NCI-H1417 treated with DMSO at 0.1 percent for 48 hours (cell line): ENCODE measurements at places on chromosomes 4 and X.

DNA sequence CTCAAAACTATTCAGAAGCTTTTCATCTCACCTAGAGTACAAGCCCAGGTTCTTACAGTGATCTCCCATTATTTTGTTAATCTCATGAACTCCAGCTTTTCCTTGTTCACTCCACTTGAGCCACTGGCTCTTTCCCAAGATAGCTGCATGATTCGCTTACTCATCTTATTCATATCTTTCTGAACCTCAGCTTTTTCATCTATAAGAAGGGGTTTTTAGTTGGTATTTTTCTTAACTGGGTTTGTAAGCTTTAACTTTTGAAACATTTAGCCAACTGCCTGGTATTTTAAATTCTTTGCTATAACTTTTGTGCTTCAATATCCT, 24.0 kb downstream of the GIMD1 start:
- DNase-seq = no peak

GRCh38 chrX:153470411-153471363, at the start of gene HAUS7:
Gene HAUS7, minus strand, starts transcription at chrX:153470576. Its CDS starts 19 bp downstream, at chrX:153470557.
- DNase-seq = peak; percentile 74

DNA sequence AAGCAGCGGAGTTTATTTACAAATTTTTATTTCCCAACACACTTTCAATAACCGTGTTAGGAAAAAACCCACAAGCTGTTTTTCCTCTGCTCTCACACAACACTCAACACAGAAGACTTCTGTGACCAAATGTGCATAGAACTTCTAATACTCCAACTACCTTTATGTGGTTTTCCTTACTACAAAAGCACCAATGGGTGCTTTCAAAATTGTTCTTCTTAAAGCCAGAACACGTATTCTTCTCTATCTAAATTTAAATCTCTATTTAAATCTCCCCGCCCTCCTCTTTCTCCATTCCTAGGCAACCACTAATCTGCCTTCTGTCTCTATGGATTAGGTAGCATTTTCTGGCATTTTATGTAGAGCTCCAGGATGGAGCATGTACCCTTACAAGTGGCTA, 90.0 kb downstream of the SHROOM2 start:
- DNase-seq = no peak

DNA sequence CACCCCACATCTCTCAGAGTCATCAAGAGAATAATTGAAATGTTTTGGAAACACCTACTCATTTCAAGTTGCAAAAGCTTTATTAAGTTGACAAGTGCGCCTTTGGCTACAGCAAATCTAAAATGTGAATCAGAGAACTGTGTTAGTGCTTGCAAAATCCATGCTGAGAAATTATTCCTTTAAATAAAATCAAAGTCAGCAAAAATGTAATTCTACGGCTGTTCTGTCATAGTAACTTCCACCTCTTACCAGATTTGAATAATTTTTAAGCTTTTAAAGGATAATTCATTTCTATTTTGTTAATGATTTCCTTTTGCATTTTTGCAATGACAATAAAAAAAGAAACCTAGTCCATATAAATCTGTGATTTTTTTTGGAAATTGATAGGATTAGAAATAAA, 1779.1 kb downstream of the STIM2 start:
- DNase-seq = no peak

DNA sequence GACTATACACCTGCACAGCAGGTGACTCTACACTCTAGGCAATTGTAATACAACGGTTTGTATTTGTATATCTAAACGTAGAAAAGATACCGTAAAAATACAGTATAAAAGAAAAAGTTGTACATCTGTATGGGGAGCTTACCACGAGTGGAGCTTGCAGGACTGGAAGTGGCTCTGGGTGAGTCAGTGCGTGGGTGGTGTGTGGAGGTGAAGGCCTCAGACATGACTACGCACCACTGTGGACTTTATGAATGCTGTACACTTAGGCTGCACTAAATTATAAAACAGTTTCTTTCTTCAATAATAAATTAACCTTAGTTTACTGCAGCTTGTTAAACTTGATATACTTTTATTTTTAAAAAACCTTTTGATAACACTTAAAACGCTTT, 85.0 kb upstream of the FAT1 start:
- DNase-seq = no peak

DNA sequence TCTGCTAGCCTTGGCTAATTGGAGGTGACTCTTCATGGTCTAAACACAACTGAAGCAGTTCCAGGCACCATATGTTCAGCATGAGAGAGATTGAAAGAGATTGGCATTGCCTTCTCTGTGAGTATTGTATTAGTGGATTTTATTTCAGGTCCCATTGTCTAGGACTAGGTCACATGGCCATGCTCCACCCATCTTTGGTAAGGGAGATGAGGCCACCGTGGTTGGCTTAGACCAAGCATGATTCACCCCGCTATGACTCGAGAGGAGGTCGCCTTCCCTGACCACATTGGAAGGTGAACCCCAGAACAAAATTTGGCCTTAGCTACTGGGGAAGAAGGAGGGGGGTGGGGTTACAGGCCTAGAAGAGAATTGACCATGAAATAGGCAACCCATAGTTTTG, 109.9 kb upstream of the BCOR start:
- no peak for DNase-seq

- no peak for DNase-seq
These were observed 102.7 kb downstream of the CNKSR2 start for GRCh38 chrX:21476909-21477308.

GRCh38 chrX:27086237-27086636, 376.9 kb downstream of the PPP4R3C start:
- DNase-seq = no peak

DNA sequence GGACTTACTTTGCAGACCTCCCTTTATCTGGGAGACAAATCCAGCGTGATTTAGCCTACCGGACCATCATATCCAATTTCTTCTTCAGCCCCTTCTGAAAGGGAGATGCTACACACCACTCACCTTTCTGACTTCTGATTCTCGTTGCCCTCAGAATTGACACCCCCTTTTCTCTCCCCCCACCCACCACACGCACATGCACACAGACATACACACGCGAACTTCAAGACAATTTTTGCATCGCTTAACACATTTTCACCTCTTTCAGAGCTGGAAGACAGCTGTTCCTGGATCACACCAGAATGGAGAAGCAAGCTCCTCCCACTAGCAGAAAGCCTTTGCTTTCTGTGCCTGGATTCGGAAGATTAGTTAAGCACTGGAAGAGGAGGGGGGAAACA, 1.0 kb upstream of the SNCA start:
- DNase-seq = no peak

- no peak for DNase-seq
These were observed 98.4 kb downstream of the STIM2 start for GRCh38 chr4:26958925-26959653.

- DNase-seq = no peak
These were observed 172.3 kb upstream of the RPS6KA3 start for GRCh38 chrX:20438871-20439526.

GRCh38 chr4:39169426-39169825, 12.9 kb upstream of the WDR19 start:
- DNase-seq = no peak

DNA sequence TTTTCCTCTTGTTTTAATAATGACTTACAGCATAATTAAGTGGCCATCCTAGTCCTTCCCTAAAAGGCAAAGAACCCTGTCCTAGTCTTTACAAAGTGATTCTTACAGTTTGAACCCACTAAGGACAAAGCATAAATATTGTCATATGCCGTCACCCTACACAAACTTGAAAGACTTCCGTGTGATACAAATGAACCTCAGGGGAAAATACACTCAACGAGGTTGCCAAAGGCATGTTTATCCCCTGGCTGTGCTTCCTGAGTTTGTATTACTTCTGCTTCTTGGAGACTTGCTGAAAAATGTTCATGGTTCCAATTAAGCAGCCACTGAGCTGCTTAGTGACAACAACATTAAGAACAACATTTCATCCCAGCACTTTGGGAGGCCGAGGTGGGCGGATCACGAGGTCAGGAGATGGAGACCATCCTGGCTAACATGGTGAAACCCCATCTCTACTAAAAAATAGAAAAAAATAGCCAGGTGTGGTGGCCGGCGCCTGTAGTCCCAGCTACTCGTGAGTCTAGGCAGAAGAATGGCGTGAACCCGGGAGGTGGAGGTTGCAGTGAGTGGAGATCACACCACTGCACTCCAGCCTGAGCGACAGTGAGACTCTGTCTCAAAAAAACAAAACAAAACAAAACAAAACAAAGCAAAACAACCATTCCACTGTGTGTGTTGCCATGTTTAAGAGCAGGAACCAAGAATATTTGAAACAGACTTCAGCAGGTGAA, 16.2 kb downstream of the RASSF6 start:
- DNase-seq = no peak

- no peak for DNase-seq
These were observed 223.1 kb upstream of the FAT1 start for GRCh38 chr4:186946682-186947294.

GRCh38 chr4:37430718-37431416, 186.3 kb downstream of the NWD2 start:
- DNase-seq = no peak

DNA sequence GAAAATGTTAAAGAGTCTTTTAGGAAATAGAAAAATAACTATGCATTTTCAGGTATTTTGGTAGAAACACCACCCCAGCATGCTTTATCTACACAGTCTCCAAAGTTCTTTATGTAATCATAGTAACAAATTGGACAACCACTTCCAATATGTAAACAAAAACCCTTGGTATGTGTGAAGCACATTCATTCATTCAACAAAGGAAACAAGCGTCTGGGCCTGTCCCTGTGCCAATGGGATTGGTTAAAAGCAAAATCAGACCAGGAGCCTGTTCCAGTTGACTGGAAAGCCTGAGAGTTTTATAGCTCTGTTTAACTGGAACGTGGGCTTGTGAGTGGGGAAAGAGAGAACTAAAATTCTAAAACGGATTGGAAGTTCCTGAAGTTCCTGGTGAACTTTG, 41.3 kb upstream of the TENM3 start:
- no peak for DNase-seq

GRCh38 chr4:140312100-140312499, 61.3 kb upstream of the SCOC start:
- DNase-seq = no peak

GRCh38 chrX:44261286-44261685, 82.2 kb downstream of the EFHC2 start:
- DNase-seq = no peak

DNA sequence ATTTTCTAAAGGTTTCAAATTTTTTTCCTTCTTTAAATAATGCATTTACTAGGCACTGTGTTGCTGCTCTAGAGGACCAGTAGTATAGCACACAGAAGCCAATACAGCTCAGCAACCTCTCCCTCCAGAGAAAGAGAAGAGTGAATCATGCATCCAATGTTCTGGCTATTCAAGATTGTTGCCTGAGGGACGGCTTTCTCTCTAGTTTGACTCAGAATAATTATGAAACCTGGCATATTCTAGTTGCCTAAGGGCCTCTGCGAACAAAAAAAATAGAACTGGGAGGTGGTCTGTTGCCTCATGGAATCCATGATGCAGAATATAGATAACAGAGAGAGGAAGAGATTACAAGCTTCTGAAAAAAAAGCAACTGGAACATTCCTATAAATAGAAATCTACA, 1233.3 kb upstream of the PABPC4L start:
- DNase-seq = no peak

- DNase-seq = no peak
These were observed 7.9 kb upstream of the GNRHR start for GRCh38 chr4:67762086-67762485.

DNA sequence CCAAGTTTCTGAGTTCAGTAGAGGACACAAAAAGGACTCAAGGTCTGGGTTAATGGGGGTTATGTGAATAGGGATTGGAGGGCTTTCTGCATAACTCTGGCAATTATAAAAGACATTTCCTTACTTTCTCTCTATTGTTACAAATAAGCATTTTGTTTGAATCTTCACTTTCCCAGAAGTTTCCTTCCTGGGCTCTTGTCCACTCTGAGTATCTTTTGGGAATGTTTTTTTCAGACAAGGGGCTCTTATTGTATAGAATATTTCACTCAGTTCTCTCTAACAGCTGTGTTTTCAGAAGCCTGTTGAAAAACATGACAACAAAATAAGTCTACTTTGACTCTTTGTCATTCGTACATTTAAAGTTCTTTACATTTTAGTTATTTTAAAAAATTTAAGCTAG, 57.6 kb upstream of the MAP9 start:
- no peak for DNase-seq

GRCh38 chrX:103537871-103538387, 18.6 kb upstream of the RAB40A start:
- no peak for DNase-seq

DNA sequence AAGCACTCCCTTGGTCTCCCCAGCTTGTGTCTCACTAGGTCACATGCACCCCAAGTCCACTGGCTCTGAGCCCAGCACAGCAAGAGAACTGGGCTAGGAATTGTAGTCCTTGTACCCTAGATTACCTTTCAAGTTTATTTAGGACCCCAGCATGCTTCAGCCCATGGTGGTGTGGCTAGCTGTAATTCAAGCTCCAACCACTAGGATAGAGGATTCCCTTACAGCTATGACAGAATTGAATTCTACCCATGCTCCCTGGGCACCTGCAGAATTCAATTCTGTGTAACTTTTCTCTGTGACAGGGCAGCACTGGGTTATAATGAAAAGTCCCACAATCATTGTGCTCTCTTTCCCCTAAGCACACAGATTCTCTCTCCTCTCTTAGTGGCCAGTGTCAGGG, 253.8 kb upstream of the DMD start:
- no peak for DNase-seq

- DNase-seq = no peak
These were observed 11.3 kb upstream of the DRP2 start for GRCh38 chrX:101208152-101208905.

GRCh38 chrX:133771086-133771646, 214.2 kb downstream of the GPC3 start:
- no peak for DNase-seq

- no peak for DNase-seq
These were observed 61.0 kb downstream of the REELD1 start for GRCh38 chr4:146275370-146275769.

DNA sequence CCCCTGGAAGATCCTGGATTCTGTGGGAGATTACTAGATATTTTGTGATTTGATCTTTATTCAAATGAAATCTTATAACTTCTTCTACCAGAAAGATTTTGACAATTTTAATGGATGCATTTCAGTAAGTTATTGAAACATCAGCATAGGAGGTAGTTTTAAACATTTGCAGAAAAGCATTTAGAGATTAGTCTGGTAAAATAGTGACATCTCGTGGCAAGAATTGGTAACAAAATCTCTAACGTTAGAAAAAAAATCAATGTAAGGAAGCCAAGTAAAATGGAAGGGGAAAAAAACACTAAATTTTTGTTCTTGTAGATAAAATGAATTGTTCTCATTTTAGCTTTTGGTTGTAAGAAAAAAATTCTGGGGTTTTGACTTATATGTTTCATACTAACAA, 73.3 kb downstream of the TASL start:
- DNase-seq = peak; percentile 14

- no peak for DNase-seq
These were observed 70.3 kb downstream of the ARL9 start for GRCh38 chr4:56575820-56576429.
